Calu3 (cell line): ENCODE measurements at places on chromosomes 13 and 19. TPM values are rescaled to one million over a fixed set of nuclear protein-coding genes. Genes with fewer than 3 reads are reported as not detected.

- no peak overlapping the region for H3K4me3 ChIP-seq
- no peaks in the 10 kb centered on the region for H3K27me3 ChIP-seq
- H3K36me3 ChIP-seq: peaks cover 79% of the 10 kb centered on the region
- peaks cover 15% of the 10 kb centered on the region for H3K4me1 ChIP-seq
Measured at GRCh38 chr19:46722421-46723022, 5.6 kb upstream of the PRKD2 start.

GRCh38 chr13:99973163-99973807 lies 1.7 kb upstream of the ZIC5 start:
- no peak overlapping the region for H3K4me3 ChIP-seq
- H3K27ac ChIP-seq: no peak overlapping the region
- no peaks in the 10 kb centered on the region for H3K27me3 ChIP-seq
- no peak for DNase-seq
- no peaks in the 10 kb centered on the region for H3K36me3 ChIP-seq

- no peaks in the 10 kb centered on the region for H3K4me1 ChIP-seq
- no peak overlapping the region for H3K27ac ChIP-seq
- DNase-seq: no peak
- no peaks in the 10 kb centered on the region for H3K36me3 ChIP-seq
- H3K27me3 ChIP-seq: no peaks in the 10 kb centered on the region
- H3K4me3 ChIP-seq: no peak overlapping the region
Measured at GRCh38 chr13:74443631-74444030, 309.4 kb upstream of the KLF12 start.

DNA sequence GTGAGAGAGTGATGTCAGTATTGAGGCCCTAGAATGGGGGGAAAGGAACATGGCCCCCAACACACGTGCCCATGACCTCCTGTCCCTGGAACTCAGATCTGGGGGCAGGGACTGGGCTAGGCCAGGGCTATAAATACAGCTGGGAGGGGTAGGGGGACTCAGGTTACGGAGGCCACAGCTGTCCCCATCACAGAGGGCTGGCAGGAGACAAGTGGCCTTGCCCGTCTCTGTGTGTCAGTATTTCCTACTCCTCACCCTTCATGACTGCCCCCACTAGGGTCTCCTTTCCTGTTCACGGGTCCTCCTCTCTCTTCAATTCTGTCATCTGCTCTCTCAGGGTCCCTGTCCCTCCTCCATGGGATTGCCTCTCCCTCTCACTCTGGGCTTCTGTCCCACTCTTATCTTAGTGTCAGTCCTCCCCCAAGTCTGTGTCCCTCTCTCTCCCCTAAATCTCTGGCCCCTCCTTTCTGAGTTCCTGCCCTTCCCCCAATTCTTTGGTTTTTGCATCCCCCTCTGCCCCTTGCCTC lies 687 bp upstream of the HRC start:
- no peak overlapping the region for H3K27ac ChIP-seq
- DNase-seq: no peak
- peaks cover 69% of the 10 kb centered on the region for H3K27me3 ChIP-seq
- peaks cover 24% of the 10 kb centered on the region for H3K4me1 ChIP-seq
- H3K4me3 ChIP-seq: no peak overlapping the region

Gene MBD3L2
- not detected in 2 replicates for total RNA-seq

Gene CYP4F2
- 0.22 TPM in 1 of 2 replicates, not detected in the other for total RNA-seq

DNA sequence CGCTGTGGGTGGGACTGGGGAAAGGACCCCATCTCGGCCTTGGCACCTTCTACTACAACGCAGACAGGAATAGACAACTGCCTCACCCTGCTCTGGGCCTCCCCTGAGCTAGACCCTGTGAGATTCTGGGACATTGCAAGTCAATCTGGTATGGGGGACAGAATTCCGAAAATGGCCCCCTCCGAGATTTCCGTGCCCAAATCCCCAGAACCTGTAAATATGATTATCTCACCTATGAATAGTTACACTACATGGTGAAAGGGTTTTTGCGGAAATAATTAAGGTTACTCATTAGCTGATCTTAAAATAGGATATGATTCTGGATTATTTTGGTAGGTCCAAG lies 618 bp upstream of the ZBTB45 start:
- H3K36me3 ChIP-seq: peaks cover 54% of the 10 kb centered on the region
- H3K4me3 ChIP-seq: peak overlapping the region; percentile 88
- DNase-seq: no peak
- peak overlapping the region; percentile 75 for H3K27ac ChIP-seq

GRCh38 chr19:48379058-48379457 lies 12.3 kb downstream of the KDELR1 start:
- H3K36me3 ChIP-seq: peaks cover 29% of the 10 kb centered on the region
- H3K4me1 ChIP-seq: no peaks in the 10 kb centered on the region
- H3K4me3 ChIP-seq: no peak overlapping the region
- no peak for DNase-seq
- H3K27ac ChIP-seq: no peak overlapping the region

Gene ZNF763
- 1.7 and 2.0 TPM in 2 replicates for total RNA-seq

DNA sequence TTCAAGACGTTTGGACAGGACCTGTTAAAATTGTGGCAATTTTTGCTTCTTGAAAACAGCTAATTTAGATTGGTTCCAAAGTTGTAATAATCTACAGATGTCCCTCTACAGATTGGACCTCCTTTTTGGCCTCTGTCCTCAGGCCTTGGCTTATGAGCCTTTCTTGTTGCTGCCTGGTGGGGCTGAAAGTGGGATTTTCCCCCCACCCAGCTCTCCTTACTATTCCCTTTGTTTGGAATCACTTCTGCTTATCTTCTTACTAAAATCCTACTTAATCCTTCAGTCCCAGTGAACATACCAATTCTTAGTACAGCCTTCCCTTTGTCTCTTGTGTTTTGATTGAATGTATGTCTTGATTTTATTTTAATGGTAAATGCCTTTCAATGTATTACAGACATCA lies 63.5 kb upstream of the TEX29 start:
- H3K4me3 ChIP-seq: no peak overlapping the region
- H3K36me3 ChIP-seq: no peaks in the 10 kb centered on the region
- no peaks in the 10 kb centered on the region for H3K4me1 ChIP-seq
- H3K27me3 ChIP-seq: no peaks in the 10 kb centered on the region
- H3K27ac ChIP-seq: no peak overlapping the region

Gene LGI4
- total RNA-seq: 0.42 and 0.68 TPM in 2 replicates

DNA sequence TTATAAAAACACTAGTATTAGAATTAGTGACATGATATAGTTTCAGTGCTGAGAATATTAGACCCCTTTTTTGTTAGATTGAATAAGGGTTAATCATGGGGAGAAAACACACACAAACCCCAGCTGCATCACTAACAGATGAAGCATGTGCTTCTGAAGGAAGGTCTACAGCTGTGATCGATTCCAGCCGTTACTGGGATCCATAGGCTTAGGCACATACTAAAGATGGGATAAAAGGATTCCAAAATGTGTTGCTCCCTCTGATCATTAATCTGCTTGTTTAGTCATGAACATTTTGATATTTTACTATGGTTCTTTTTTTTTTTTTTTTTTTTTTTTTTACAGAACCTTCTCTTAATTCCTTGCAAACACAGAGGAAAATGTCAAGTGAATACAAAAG lies 1591.3 kb downstream of the EFNB2 start:
- no peaks in the 10 kb centered on the region for H3K36me3 ChIP-seq
- no peaks in the 10 kb centered on the region for H3K4me1 ChIP-seq
- no peak for DNase-seq
- no peak overlapping the region for H3K4me3 ChIP-seq
- no peaks in the 10 kb centered on the region for H3K27me3 ChIP-seq

Gene KIR2DL3
- total RNA-seq: not detected in 2 replicates

GRCh38 chr19:56261145-56261544 lies 11.4 kb upstream of the EDDM13 start:
- no peak for DNase-seq
- H3K4me3 ChIP-seq: no peak overlapping the region
- H3K27me3 ChIP-seq: no peaks in the 10 kb centered on the region
- H3K4me1 ChIP-seq: no peaks in the 10 kb centered on the region
- H3K27ac ChIP-seq: no peak overlapping the region

Gene C13orf42
- total RNA-seq: not detected in 2 replicates

Gene RNF126
- total RNA-seq: 44.8 and 46.4 TPM in 2 replicates

- no peak overlapping the region for H3K27ac ChIP-seq
- no peak for DNase-seq
Measured at GRCh38 chr13:31773538-31773937, 34.2 kb downstream of the RXFP2 start.

Gene IL11
- 0.97 and 1.3 TPM in 2 replicates for total RNA-seq

DNA sequence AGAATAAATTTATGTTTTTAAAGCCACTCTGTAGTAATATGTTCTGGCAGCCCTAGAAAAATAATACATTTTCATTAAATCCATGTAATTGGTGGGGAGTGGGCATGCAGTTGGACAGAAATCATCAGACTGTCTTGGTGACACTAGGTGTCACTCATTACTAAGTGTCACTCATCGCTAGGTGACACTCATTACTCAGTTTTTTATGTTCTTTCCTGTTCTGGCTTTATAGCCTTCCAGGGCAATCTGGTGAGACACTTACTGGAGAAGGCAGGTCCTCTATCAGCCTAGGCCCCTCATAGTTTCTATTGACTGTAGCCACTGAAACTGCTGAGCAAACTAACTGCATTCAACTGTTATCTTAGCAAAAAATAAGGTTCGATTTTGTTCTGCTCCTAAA lies 542.1 kb downstream of the SLITRK1 start:
- DNase-seq: no peak
- no peak overlapping the region for H3K27ac ChIP-seq
- no peaks in the 10 kb centered on the region for H3K36me3 ChIP-seq

- H3K4me1 ChIP-seq: no peaks in the 10 kb centered on the region
- no peak for DNase-seq
- H3K36me3 ChIP-seq: peaks cover 5% of the 10 kb centered on the region
- peaks cover 40% of the 10 kb centered on the region for H3K27me3 ChIP-seq
Measured at GRCh38 chr19:708154-709143, at the start of gene PALM. Gene PALM (plus strand): TSS chr19:708935. CDS start chr19:709147, 212 bp downstream.

- no peak overlapping the region for H3K27ac ChIP-seq
- no peaks in the 10 kb centered on the region for H3K4me1 ChIP-seq
- DNase-seq: no peak
- H3K36me3 ChIP-seq: no peaks in the 10 kb centered on the region
- no peaks in the 10 kb centered on the region for H3K27me3 ChIP-seq
Measured at GRCh38 chr13:94212196-94212595, 267.3 kb downstream of the DCT start.

DNA sequence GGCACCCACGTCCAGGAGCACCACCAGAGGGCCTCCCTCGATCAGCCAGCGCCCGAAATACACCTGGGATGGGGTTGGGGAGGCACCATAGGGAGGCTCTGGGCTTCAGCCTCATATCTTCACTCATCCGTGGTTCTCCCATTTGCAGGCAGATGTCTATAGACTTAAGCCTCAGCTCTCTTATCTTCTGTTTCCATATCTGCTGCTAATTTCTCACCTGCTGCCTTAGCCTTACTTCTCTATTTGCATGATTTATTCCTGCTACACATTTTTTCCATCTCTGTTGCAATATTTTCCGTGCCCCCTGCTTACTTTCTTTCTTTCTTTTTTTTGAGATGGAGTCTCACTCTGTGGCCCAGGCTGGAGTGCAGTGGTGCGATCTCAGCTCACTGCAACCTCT lies 5.8 kb downstream of the GYS1 start:
- no peak overlapping the region for H3K27ac ChIP-seq
- no peaks in the 10 kb centered on the region for H3K27me3 ChIP-seq
- peaks cover 56% of the 10 kb centered on the region for H3K36me3 ChIP-seq
- no peak for DNase-seq

DNA sequence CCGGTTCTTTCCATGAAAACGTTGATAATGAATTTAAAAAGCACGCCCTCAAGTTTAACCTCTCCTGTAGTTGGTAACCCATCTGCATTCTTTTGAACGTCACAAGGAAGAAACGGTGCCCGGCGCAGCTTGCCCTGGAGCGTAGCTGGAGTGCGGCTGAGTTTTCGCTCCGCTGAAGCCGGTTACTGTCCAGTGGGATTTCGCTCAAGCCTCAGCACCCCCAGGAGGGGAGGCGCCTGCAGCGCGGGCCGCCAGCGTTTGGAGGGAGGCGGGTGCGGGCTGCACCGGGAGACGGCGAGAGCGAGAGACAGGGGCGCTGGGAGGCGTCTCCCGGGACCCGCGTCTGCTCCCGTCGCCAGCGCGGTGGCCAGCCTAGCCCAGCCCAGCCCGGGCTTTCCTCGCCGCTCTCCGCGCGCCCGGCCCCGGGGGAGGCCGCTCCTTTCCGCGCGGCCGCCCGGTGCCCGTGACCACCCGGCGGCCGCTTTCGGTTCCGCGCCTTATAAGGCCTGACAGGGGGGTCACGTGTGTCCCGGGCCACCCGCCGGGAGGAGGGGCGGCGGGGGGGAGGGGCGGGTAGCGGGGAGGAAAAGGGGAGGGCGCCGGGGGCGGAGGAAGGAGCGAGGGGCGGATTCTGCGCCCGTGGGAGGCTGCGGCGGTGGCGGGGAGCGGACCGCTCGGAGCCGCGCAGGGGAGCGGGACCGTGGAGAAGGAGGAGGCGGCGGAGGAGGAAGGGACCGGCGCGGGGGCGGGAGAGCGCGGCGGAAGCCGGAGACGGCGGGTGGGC lies 8.3 kb upstream of the DGKH start:
- peak overlapping the region; percentile 62 for H3K27ac ChIP-seq
- H3K4me1 ChIP-seq: peaks cover 9% of the 10 kb centered on the region
- H3K36me3 ChIP-seq: peaks cover 42% of the 10 kb centered on the region
- H3K4me3 ChIP-seq: peak overlapping the region; percentile 86
- no peaks in the 10 kb centered on the region for H3K27me3 ChIP-seq

Gene TPTE2
- total RNA-seq: not detected in 2 replicates

DNA sequence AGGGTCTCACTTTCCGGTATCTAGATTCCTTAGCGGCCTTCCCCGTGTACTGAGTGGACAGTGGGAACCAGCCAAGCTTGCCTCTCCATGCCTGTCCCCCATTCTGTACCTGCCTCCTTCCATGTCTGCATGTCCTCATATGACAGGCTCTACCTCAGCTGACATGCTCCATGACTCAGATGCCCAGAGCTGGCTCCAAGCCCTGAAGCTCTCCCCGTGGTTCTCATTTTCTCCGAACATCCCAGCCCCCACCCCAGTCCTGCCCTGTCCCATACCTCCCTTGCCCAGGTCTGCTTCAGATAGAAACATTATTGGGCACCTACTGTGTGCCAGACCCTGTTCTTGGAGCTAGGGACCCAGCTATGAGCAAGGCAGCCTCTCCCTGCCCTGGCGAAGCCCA lies 17.1 kb upstream of the SHFL start:
- no peak overlapping the region for H3K27ac ChIP-seq
- H3K4me1 ChIP-seq: no peaks in the 10 kb centered on the region
- no peak overlapping the region for H3K4me3 ChIP-seq
- H3K36me3 ChIP-seq: no peaks in the 10 kb centered on the region

DNA sequence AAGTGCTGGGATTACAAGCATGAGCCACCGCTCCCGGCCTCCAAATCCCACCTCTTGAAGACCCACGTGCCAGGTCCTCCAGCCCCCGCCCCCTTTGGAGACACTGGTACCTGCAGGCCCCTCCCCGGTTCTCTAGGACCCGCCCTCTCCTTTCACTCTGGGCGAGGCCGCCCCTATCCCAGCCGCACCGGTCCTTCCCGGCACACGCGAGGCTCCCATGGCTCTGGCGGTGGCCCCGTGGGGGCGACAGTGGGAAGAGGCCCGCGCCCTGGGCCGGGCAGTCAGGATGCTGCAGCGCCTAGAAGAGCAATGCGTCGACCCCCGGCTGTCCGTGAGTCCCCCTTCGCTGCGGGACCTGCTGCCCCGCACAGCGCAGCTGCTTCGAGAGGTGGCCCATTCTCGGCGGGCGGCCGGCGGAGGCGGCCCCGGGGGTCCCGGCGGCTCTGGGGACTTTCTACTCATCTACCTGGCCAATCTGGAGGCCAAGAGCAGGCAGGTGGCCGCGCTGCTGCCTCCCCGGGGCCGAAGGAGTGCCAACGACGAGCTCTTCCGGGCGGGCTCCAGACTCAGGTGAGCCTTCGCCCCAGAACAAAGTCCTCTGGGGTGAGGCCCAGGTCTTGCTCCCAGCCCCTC lies at the start of gene CBLC:
CBLC (plus strand) TSS at position 176 of the 633 bp plus-strand sequence; CDS start at position 218, 42 bp downstream.
- H3K36me3 ChIP-seq: peaks cover 63% of the 10 kb centered on the region
- no peaks in the 10 kb centered on the region for H3K27me3 ChIP-seq
- H3K4me1 ChIP-seq: peaks cover 25% of the 10 kb centered on the region
- H3K27ac ChIP-seq: peak within 1 kb of the TSS; percentile 92

Gene MEIS3
- 0.87 and 2.0 TPM in 2 replicates for total RNA-seq
